ENCODE measurements at places on chromosomes 3 and 15. TPM values are rescaled to one million over a fixed set of nuclear protein-coding genes. Genes with fewer than 3 reads are reported as not detected.

The ADGRG7 gene
- total RNA-seq = not detected

The RETNLB gene
- not detected for total RNA-seq

- H3K27me3 ChIP-seq = no peaks in the 10 kb centered on the region
- H3K27ac ChIP-seq = peak overlapping the region; percentile 69
- H3K36me3 ChIP-seq = peaks cover 4% of the 10 kb centered on the region
- no peak overlapping the region for H3K4me3 ChIP-seq
- DNase-seq = no peak
These were observed 3.7 kb downstream of the EOGT start for GRCh38 chr3:69009559-69010410.

DNA sequence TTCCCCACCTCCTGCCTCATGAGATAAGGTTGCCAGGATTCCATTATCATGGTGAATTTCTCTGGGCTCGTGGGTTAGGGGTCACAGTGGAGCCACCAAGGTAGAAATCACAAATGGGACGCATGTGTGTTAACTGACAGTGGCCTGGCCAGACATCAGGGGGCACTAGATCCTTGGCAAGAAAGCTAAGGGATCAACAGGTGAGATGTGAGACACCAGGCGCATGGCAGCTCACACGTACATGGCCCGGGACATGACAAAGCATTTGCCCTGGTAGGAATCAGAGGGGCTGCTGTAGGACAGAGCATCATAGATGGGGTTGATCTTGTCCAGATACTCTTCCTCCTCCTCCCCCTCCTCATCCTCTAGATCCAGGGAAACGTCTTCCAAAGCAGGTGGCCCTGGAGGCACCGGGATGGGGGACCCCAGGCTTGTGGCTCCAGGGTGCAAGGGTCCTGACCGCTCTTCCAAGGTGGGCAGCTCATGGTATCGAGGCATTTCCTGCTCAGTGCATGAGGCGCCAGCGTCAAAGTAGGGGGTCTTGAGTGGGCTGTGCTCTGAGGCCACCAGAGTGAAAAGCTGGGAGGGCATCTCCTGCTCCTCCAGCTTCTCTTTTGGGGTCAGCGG lies 24.6 kb downstream of the ZBED2 start:
- peaks cover 3% of the 10 kb centered on the region for H3K36me3 ChIP-seq
- H3K4me1 ChIP-seq = peaks cover 34% of the 10 kb centered on the region
- H3K27me3 ChIP-seq = no peaks in the 10 kb centered on the region
- no peak for DNase-seq
- peak overlapping the region; percentile 81 for H3K27ac ChIP-seq

- peaks cover 17% of the 10 kb centered on the region for H3K4me1 ChIP-seq
- H3K36me3 ChIP-seq = no peaks in the 10 kb centered on the region
- no peak for DNase-seq
- H3K27ac ChIP-seq = no peak overlapping the region
- H3K4me3 ChIP-seq = no peak overlapping the region
- H3K27me3 ChIP-seq = peaks cover 47% of the 10 kb centered on the region
These were observed 35.4 kb upstream of the TOPAZ1 start for GRCh38 chr3:44206261-44206660.

The CRABP1 gene
- not detected for total RNA-seq

DNA sequence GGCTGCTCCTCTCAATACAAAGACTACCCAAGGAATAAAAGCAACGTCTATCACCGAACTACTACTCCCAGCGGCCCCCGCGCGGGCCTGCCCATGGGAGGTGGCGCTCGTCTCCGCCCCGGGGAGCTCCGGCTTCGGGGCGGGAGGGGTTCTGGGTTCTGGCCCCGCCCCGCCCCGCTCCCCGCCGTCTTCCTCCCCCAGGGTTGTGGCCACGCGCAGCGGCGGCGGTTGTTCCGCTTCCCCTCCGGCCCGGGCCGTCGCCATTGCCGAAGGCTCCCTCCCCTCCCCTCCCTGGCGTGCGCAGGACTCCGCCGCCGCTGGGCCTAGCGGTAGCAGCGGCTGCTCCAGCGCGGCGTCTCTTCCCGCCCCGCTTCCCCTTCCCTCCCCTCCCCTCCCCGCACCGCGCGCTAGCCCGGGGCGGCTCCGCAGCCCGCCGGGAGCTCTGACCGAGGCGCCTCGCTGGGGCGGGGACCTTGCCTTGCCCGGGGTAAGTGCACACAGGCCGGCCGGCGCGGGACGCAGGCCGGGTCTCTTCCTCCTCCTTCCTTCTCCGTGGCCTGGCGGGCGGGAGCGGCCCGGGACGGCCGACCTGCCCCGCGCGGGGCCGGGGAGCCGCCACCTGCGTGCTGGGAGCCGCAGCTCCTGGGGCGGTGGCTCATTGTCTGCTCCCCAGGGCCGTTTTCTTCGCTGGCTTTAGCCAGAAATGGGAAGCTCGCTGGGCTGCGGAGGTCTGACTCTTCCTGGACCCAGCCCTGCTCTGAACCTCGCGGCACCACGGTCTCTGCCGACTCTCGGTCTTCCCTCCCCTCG lies at the start of gene PAK2:
PAK2 (plus strand) TSS at position 187 of the 810 bp plus-strand sequence. CDS start 42,790 bp downstream, outside the sequence.
- H3K27ac ChIP-seq = peak within 1 kb of the TSS; percentile 99
- peak; percentile 91 for DNase-seq
- H3K4me1 ChIP-seq = peaks cover 25% of the 10 kb centered on the region
- H3K36me3 ChIP-seq = peaks cover 3% of the 10 kb centered on the region
- peak within 1 kb of the TSS; percentile 99 for H3K4me3 ChIP-seq
- no peaks in the 10 kb centered on the region for H3K27me3 ChIP-seq

Data from T-helper 17 cell (primary cell).